ENCODE measurements at places on chromosomes 7 and 10.

GRCh38 chr7:140225562-140226249 lies 48.9 kb upstream of the KDM7A start:
- no peak for DNase-seq

DNA sequence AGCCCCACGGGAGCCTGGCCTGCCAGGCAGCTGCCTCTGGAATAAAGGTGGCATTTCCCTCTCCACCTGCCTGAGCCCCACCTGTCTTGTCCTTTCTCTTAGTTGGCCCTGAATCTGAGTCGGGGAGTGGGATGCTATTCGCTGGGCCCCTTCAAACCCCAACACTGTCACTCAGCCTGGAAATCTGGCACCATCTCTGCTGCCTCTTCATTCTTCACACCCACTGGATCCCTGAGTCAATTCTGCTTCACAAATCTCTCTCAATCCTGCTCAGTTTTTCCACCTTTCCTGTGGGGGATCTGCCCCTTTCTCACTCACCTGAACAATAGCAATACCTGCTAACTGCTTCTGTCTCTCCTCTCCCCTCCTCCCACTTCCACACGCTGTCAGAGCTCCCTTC lies 10.6 kb downstream of the CRTAC1 start:
- no peak for DNase-seq

- no peak for DNase-seq
These were observed 327.2 kb downstream of the MDFIC start for GRCh38 chr7:115249080-115249479.

DNA sequence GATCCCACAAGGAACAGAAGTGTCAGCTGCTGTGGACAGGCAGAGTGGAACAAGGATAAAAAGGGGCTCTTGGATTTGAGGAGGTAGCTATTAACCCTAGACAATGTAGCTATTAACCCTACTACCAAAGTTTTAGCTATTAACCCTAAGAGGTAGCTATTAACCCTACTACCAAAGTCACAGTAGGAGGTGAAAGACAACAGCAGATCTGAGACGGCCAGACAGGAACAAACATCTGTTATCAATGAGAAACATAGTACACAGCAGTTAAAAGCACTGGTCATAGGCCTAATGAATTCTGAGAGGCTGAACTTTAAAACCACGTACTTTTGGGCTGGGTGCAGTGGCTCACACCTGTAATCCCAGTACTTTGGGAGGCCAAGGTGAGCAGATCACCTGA lies 11.9 kb downstream of the ERCC6 start:
- DNase-seq, result no peak

- DNase-seq, result no peak
These were observed 358.1 kb downstream of the CRPPA start for GRCh38 chr7:16063221-16063620.

DNA sequence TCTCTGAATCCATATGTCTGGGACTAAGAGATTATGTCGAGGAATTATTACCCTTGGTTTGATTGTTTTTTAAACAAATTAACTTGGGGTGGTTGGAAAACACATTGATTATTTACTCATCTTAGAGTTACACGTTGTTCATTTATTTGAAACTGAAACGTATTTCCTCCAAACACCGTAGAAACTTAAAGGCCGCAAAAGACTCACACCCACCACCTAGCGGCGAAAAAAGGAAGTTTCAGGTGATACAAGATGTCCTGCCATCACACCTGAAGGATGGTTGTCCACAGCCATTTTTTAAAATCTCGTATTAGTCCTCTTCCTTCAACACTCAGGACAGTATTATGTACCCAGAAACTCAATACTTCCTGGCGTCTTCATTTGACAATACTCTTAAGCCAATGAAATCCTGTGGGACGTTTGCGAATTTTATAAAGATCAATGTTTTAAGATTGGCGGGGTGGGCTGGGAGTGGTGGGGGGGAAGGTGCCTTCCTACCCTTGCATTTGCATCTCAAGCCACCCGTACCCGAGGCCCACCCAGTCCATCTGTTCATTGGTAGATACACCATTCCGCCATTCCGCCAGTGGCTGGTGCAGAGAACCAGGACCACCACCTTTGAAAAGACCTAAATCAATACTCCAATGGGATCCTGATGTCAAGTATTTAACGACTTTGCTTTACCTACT lies 1.4 kb upstream of the LCOR start:
- DNase-seq, result peak; percentile 46

- no peak for DNase-seq
These were observed 309.3 kb downstream of the TCERG1L start for GRCh38 chr10:131002031-131002861.

GRCh38 chr7:125256446-125256845 lies 326.8 kb upstream of the POT1 start:
- no peak for DNase-seq
